ENCODE measurements at places on chromosomes 11 and 22. TPM values are rescaled to one million over a fixed set of nuclear protein-coding genes. Genes with fewer than 3 reads are reported as not detected.

DNA sequence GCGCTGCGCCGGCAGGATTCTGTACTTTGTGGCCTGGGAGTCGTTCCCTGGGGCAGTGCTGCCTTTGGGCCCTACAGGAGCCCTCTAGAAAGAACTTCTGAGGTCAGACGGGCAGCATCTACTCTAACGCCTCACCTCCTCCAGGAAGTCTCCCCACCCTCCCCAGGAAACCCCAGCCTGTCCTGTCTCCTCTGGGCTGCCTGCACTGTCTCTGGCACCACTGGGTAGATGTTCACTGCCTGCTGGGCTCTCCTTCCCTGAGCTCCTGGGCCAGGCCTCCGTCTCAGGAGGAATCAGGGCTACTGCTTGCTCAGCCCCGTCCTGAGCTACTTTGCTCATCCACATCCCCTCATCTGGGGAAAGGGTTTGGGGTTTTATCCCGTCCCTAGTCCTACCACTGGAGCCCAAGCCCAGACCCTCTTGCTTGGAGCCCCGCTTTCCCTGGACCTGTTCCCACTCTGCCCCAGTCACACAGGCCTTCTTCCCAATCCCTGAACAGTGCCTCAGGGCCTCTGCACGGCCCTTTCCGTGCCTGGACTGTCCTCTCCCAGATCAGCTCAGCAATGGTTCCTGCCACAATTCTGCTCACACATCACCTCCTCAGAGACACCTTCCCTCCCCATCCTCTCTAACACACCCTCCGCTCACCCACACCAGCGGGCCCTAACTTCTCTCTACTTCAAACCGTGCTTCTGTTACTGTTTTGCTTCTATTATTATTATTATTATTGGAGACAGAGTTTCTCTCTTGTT, 11.3 kb upstream of the TREH start:
- no peak for DNase-seq

DNA sequence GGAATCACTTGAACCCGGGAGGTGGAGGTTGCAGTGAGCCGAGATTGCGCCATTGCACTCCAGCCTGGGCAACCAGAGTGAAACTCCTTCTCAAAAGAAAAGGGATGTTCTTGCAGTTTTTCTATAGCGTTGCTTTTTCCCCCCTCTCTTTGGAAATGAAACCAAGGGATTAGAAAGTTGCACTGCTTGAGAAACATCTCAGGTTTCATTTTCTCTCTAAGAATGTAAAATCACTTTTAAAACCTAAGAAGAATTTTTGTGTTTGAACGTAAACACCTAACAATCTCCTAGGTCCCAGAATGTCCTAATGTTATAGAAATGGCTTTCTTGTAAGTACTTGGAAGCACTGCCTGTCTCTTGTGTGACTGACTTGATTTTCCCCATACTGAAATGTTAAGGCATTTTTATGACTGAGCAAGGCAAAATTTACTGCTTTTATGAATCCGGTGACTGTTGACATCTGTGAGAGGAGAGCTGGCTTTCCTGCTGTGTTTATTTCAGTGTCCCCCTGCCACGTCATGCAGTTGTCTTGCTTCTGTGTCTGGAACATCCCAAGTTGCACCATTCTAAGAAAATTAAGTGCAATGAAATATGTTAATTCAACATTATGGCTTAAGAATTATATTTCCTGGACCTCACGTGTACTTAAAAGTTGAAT, 37.7 kb downstream of the NF2 start:
- DNase-seq, result no peak

- peak; percentile 1 for DNase-seq
Observed at GRCh38 chr11:62295504-62295903, 3.4 kb downstream of the SCGB1D4 start.

GRCh38 chr11:66478729-66479393, 1.4 kb upstream of the DPP3 start:
- no peak for DNase-seq

DNA sequence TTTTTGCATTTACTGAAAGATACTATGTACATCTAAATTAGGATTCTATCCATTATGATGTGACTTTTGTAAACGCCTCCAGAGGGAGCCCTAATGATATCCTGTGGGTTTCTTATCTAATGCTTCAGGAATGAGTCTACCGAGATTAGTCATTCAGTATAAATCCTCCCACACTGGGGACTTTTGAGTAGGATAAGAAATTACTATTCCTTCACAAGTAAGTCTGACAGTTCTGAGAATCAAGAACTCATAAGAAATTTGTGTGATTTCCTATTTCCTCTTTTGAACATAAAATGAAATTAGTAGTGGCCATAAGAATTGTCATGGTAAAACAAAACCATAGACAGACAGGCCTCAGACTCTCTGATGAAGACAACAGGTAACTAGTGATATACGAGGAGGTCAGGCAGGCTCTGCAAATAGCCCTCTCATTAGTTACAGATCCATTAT, 10.0 kb upstream of the OR5M1 start:
- DNase-seq, result peak; percentile 2

DNA sequence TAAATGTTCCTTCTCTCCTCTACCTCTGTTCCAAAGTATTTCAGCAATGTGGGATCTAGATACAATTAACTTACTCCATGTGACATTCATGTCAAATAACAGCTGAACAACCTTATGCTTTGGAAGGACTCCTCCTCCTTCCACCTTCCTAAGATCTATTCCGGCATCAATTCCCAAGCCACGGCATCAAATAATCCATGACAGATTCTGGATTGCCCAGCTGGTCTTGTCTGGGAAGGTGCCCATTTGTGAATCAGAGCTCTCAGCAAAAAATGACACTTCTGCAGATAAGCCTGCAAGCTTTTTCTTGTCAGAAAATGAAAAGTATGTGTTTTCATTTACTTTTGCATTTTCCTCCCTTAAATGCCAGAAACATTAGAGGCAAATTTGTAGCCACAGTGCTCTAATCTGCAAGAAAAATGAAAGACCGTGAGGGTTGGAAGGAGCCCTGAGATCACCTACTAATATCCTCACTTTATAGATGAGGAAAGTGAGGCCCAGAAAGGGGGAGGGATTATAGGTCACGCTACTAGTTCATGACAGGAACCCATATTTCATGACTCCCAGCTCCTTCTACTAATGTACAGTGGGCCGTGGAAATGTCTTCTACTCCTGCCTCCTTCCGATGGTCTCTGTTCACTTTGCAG, 124.0 kb downstream of the ME3 start:
- DNase-seq, result no peak

The PKP3 gene
- 27.0 TPM for total RNA-seq

The SMPD1 gene
- 6.4 TPM for total RNA-seq

The OR4A16 gene
- total RNA-seq, result not detected

The OR5T2 gene
- not detected for total RNA-seq

The CXCR5 gene
- not detected for total RNA-seq

The INS gene
- total RNA-seq, result not detected
